Stimulated activated CD8-positive, alpha-beta memory T cell treated with anti-CD3 and anti-CD28 coated beads, Interleukin-4, amount 100 ng/mL, for 4 hours (primary cell): ENCODE measurements at places on chromosomes 3 and 15.

DNA sequence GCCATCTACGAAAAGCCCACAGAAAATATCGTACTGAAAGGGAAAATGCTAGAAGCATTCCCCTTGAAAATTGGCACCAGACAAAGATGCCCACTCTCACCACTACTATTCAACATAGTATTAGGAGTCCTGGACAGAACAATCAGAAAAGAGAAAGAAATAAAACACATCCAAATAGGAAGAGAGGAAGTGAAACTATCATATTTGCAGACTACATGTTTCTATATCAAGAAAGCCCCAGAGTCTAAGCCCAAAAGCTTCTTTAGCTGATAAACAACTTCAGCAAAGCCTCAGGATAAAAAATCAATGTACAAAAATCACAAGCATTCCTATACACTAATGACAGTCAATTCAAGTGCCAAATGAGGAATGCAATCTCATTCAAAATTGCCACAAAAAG, 15.6 kb downstream of the OR5K3 start:
- no peak for DNase-seq

DNA sequence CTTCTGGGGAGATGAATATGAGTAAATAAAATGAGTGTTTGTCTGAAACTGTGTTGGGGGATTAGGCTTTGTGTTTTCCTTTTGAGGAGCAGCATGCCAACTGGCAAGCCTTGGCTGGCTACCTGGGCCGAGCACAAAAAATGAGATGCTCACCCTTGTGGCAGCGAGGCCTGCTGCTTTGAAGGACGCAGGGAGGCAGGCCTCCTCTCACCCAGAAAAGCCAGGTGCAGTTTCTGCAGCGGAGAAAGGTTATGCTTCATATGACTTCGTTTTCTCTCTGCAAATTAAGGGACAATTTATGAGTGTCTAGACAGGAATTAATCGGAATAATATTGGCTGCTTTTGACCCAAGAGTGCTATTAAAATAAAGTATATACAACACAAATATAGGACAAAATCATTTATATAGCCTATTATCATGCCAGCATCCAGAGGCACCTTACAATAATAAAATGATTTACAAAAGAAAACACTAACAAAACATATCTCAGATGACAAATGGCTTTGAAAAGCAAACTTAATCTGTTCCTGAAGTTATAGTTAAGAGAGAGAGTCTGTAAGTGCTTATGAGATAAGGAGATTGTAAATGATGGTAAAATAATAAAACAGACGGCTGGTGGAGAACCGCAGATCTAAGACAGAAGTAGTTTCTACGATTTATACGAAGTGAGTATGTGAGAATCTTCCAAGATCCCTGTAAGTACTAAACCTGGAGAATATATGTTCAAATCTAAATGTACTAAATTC, 682.8 kb upstream of the NR2F2 start:
- DNase-seq = no peak

- DNase-seq = no peak
Observed at GRCh38 chr3:3023111-3023745, 86.9 kb downstream of the IL5RA start.

GRCh38 chr3:40980467-40980866, 218.8 kb upstream of the CTNNB1 start:
- no peak for DNase-seq

GRCh38 chr15:68218847-68219798, 10.4 kb downstream of the CLN6 start:
- no peak for DNase-seq

GRCh38 chr3:17290894-17291293, 406.1 kb downstream of the PLCL2 start:
- no peak for DNase-seq

GRCh38 chr3:32379831-32380500, 11.7 kb upstream of the CMTM7 start:
- DNase-seq = no peak
